RPMI8226 (cell line): ENCODE measurements at places on chromosomes 6 and 20.

GRCh38 chr6:30130179-30130679, 5.7 kb upstream of the TRIM40 start:
- no peak for DNase-seq

DNA sequence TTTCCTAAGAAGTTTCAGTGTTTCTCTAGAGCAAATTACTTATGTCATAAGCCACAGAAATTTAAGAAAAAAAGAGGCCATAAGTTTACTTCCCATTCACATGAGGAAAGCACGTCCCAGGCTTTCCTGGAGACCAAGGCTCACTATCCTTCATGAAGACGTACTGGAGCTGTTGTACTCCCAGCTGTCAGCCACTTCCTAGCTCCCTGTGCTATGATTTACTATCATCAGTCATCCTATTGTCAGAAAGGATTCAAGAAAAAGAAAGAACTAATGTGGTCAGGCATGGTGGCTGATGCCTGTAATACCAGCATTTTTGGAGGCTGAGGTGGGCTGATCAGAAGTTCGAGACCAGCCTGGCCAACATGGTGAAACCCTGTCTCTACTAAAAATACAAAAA, 337.4 kb upstream of the SOX4 start:
- no peak for DNase-seq

DNA sequence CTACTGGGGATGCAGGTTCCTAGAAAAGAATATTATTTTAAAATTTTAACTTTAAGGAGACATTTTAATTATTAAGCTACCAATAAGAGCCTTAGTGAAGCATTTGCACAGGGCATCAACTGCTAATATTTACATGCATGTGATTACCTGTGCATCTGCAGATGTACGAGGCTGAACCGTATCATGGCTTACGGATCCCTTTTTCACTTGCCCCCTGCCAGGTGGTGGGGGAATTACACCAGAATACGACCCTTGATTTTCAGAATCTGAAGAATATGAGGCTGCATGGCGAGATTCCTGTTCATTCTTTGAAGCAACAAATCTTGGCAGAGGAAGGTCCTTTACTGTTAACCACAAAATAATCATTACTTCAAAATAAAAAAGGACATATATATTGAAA, 42.7 kb downstream of the REPS1 start:
- DNase-seq = no peak

DNA sequence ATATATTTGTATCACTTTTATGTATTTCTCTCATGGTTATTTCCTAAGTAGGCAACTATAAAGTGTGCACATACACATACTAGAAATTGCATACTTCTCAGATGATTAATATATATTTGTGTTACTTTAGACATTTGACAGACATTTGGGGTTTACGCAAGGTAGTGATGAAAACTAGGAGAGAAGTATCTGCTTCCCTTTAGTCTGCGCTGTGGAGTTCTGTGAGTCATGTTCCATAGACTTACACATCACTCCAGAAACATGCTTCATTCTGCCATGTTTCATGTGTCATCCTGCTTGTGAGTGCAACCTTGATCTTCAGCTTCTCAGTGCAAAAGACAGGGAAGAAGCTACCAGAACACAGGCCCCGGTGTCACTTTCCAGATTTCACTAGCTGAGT, 200.7 kb upstream of the BMP2 start:
- DNase-seq = no peak

- DNase-seq = no peak
These were observed 154.2 kb upstream of the RNF24 start for GRCh38 chr20:4169360-4170190.

DNA sequence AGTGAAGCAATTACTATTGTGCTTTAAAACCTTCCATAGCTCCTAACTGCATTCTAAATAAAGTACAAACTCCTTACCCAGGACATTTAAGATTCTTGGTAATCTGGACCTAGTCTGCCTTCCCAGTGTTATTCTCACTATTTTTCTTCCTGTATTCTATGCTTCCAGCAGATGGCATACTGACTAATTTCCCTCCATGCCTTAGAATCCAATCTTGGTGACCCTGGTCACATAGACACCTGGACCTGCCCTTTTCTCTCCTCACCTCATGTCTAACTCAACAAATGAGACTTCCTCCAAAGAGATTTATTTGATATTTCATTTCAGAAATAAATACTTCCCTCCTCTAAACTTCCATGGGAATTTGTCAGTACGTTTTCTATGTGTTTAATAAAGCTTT, 25.8 kb downstream of the ROS1 start:
- DNase-seq = no peak

DNA sequence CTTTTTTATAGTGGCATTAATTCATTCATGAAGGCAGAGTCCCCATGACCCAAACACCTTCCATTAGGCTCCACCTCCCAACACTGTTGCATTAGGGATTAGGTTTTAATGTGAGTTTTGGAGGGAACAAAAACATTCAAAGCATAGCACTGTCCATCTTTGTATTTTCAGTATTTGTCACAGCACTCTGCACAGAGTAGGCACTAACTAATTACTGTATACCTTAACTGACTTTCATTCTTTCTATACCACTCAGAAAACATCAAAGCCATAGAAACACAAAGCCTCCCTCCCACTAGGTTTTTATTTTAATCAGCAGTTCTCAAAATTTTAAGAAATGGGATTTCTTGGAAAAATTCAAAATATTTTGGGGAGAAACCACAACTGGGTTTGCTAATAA, 21.8 kb upstream of the AHI1 start:
- no peak for DNase-seq

DNA sequence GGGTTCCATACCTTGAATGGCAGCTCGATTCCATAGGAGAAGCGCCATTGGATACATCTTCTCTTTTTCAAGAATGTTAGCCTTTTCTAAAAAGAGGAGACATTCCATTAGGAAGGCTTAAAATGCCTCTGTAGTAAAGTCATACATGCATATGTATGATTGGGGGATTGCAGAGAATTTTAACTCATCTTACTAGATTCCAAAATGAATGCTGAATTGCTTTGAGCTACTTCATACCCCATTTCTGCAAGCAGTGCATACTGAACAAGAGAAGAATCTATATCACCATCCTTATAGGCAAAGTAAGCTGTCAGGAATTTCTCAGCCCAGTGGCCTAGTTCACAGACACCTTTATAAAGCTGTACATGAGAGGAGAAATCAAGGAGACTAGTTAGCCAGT, 80.3 kb downstream of the NDUFAF5 start:
- no peak for DNase-seq

DNA sequence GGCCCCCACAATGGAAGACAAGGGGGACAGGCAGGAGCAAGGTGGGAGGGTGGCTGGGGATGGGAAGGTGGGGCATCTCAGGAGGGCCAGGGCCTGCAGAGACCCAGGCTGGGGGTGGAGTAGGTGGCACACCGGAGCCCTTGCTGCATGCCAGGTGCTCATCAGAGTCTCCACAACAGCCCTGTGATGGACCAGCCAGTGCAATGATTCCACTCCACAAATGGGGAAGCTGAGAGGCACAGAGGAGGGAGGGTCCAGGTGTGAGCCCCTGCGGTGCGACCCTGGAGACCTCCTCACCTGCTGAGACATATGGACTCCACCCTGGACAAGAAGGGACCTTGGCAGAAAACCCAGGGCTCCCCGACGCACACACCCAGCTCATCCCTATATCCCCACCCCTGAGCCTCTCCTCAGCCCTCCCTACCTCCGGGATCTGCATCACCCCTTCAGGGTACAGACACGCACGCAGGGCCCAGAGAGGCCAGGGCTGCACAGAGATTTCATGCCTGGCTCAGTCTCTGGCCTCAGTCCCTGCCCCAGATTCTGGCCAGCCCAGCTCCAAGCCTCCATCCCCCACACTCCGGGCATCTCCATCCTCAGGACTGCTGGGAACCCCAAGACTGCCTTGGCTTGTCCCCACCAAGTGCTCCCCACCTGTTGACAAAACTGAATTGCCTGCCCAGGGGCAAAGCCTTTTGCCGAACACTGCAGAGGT, 7.1 kb upstream of the GRM4 start:
- no peak for DNase-seq

DNA sequence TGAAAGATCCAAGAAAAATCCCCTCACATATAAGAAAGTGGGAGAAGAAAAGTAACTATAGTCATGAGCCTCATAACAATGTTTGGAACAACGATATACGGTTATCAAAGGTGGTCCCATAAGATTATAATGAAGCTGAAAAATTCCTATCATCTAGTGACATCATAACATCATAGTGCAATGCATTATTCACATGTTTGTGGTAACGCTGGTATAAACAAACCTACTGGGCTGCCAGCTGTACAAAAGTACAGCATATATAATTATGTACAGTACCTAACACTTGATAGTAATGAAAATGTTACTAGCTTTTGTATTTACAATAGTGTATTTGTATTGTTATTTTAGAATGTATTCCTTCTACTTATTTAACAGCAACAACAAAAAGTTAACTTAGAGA, 240.7 kb downstream of the RNGTT start:
- no peak for DNase-seq

DNA sequence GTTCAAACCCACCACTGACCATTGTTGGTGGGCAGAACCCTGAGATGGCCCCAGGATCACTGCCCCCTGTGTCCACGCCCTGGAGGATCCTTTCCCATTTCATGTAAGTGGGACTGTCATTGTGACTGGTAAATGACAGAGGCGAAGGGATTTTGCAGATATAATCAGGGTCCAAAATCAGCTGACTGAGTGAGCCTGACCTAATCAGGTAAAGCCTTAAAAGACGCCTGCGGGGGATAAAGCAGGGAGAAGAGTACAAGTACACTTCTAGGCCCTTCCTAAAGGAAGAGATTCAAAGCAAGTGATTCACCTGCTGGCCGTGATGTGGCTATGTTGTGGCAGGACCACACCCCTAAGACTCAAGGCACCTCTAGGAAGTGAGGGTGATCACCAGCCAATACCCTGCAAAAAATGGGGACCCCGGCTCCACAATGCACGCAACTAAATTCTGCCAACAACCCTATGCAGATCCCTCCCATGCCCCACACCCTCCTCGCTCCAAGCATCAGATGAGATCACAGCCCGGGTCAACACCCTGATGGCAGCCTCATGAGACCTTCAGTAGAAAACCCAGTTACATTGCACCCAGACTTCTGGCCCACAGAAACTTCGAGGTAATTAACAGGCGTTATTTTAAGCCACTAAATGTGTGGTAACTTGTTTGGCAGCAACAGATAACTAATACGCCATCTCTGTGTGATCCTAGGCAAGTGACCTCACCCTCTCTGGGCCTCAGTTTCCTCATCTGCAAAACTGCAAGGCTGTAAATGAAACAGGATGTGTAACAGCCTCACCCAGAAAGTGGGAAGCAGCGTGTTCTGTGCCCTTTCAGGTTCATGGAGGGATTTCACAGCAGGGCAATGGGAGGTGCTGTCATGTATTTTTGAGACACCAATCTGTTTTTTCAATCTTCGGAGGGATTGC, 11.3 kb downstream of the PREX1 start:
- DNase-seq = no peak
